ENCODE measurements at places on chromosomes 2 and 18.

DNA sequence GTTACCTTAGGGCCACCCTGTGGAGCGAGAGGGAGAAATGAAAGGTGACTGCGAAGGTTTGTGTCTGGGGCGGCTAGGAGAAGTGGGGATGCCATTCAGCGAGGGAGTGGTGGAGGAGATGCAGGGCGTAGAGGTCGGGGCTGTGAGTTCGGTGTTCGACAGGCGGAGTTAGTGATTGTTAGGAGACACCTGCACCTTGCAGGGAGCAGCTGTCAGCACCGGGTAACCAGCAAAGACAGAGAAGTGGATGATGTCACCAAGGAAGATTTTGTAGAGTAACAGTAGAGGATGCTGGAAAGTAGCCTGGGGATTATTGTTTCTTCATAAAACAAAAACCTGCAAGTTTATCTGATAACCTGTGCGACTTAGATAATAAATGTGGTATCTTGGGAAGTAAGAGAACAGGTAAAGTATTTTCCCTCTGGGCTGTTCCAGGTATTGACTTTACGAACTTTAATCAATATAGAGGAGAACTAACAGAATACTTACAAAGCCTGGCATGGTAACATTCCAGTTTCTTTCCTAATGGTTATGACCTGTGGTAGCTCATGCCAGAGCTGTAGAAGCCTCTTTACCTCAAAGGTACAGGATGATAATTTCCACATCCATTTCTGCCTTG is 63.8 kb downstream of the SPTBN1 start:
- no peak for DNase-seq

- DNase-seq, result no peak
These were observed 78.2 kb downstream of the ARHGAP28 start for GRCh38 chr18:6807515-6808257.

DNA sequence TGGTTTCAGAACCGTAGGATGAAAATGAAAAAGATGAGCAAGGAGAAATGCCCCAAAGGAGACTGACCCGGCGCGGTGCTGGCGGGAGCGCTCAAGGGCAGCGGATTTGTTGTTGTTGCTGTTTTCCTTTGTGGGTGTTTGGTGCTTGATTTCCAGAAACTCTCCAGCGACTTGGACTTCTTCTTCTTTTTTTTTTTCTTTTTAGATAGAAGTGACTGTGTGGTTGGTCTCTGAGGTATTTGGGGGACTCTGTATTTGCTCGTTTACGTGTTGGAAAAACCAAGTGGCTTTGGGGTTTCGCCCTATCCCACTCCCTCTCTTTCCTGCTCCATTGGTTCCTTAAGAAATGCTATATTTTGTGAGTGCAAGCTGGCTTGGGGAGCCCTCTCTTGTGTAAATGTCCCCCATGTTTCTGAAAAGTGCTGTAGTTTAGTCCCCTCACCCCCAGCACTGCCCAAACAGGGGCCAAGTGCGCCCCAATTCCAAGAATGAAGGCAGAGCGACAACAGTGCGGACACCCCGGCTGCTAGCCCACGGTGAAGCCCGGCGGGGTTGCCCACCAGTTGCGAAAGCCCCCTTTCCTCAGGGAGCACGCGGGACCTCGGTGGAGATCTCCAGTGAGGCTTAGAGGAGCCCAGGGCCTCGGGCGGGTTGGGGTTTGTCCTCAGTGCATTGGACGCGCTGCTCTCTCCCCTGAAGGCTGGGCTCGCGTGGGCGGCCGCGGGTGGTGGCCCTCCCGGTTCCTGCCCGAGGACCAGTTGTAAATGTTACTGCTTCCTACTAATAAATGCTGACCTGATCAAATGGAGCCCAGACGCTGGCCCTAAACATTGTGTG is 1.8 kb downstream of the HOXD9 start:
- peak; percentile 60 for DNase-seq

- DNase-seq, result no peak
These were observed 72.4 kb downstream of the CERS6 start for GRCh38 chr2:168528469-168528868.

DNA sequence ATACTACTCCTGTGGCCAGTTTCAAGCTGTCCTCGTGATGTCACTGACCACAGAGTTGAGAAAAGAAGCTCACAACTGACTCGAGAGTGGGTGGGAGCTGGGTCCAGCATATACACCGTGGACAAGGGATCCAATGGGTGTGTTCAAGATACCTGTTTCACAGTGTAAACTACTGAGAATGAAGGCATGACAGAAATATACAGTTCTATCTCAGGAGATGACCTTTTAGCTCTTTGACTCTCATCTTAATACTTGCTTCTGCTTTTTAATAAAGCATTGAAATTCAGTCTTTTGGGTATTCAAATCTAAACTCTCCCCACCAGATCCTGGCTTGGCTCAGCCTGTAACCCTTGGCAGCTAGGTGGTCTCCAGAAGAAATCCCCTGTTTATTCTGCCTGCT is 130.1 kb downstream of the MAP2 start:
- no peak for DNase-seq

- no peak for DNase-seq
These were observed 234.5 kb downstream of the MTX2 start for GRCh38 chr2:176503776-176504175.

DNA sequence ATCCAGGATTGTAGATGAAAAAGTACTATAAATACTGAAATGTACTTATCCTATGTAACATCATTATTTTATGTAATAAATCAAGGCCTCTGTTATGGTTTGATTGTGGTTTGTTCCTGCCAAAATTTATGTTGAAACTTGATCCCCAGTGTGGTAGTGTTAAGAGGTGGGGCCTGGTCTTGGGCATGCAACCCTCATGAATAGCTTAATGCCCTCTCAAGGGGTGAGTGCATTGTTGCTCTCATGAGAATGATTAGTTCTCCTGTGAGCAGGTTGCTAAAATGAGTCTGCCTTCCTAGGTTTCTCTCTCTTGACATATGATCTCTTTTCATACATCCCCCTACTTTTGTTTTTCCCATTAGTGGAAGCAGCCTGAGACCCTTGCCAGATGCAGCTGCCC is 915.4 kb downstream of the TSN start:
- no peak for DNase-seq

GRCh38 chr2:169184074-169184473 is 114.7 kb downstream of the DHRS9 start:
- DNase-seq, result no peak

GRCh38 chr18:35029103-35029502 is 12.1 kb upstream of the MAPRE2 start:
- no peak for DNase-seq

DNA sequence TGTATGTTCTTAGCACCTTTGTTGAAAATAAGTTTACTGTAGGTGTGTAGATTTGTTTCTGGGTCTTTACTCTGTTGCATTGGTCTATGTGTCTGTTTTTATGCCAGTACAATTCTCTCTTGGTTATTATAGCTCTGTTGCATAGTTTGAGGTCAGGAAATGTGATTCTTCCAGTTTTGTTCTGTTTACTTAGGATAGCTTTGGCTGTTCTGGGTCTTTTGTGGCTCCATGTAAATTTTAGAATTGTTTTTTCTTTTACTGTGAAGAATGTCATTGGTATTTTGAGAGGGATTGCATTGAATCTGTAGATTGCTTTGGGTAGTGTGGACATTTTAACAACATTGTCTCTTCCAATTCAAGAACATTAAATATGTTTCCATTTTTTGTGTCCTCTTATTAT is 69.1 kb downstream of the ANKRD62 start:
- no peak for DNase-seq

DNA sequence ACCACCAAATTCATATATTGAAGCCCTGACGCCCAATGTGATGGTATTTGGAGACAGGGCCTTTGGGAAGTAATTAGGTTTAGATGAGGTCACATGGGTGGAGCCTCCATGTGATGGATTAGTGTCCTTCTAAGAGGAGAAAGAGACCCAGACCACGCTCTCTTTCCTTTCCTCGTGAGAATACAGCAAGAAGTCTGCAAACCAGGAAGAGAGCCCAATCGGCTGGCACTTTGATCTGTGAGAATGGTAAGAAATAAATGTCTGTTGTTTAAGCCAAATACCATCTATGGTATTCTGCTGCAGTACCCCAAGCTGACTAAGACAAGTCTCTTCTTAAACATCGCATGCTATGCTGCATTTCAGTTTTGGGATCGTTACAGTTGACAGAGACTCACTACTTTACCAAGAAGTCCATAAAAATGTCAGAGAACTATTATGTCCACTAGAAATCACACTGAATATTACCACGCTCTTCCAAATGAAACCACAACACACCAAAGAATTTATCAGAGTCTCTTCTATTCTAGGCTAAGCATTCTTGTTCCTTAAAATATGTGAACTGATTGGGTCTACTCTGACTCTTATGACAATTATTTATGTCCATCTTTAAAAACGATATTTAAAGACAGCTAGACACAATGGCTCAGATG is 48.5 kb downstream of the LPIN2 start:
- DNase-seq, result no peak

DNA sequence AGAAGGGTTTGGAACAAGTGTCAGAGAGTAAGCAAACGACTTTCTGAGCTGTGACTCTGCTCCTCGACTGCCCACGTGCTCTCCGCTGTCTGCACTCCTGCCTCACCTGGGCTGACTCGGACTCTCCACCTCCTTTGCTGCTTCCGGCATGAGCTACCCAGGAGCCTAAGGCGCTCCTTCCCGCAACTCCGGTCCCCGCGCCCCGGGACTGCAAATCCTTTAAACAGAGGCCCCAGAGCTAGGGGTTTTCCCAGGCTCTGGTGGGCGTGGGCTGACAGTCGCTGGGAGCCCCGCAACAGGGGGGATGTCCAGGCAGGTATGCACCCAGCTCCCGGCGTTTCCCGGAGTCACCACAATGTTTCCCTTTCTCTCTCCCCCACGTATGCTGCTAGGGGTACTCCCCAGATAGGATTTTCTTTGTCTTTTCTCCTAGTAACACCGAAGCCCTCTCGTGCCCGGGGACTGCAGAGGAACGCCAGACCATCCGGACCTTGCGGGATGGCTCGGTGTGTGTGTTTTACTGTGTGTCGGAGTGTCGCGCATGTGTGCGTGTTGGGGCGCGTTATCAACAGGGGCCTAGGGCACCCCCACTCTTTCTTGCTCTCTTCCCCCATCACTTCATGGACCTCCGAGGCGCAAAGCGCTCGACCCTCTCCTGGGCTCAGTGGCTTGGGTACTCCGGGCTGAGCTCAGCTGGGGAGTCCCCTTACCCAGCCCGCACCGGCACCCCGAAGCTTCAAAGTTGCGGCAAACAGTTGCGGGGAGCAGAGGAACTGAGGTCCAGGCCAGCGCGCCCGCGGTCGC is 691 bp upstream of the THSD7B start:
- no peak for DNase-seq

DNA sequence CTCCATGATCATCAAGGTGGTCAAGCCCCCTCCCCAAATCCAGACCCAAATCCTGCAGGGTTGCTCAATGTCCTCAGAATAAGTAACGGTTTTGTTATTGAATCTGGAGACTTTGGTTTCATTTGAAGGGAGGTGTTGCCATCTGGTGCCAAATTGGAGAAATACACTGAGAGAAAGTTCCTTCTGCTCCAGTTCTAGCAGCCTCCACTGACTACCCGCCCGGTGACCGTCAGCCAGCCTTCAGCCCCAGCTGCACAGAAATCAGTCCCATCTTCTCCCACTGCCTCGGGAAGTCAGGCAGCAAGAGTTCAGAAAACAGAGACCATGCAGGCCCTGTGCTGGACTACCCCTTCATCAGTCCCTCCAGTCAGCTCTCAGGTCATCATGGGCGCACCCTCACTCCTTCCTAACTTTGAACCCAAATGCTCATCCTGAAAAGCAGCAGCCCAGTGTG is 38.7 kb downstream of the PKDCC start:
- DNase-seq, result no peak

- DNase-seq, result no peak
These were observed 183.5 kb downstream of the ZNF385B start for GRCh38 chr2:179677746-179678505.

DNA sequence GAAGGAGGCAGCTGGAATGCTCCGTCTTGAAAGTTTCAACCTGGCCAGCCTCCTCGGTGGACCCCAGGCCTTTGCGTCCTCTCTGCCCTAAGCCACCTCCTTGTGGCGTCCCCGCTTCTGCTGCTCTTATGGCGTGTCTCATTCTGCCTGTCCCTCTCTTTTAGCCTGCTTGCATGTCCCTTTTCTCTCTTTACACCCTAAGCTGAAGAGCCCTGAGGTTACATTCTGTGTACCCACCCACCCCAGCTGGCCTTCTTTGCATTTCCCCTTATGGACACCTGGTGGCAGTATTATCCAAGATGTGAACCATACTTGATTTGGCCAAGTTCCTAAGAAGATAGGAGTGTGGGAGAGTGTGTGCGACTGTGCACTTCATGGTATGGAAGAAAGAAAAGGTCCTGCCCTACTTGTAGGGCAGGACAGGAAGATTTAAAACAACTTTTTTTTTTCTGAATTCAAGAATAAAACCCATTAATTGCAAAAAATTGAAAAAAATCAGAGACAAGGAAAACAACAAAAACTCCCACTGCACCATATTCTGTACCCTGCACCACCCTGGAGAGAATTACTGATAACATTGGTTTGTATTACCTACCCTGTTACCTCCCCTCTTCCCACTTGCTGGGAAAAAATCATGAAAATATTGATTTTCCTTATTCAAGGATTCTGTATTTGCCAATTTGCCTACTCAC is 77.4 kb downstream of the DYSF start:
- DNase-seq, result peak; percentile 13

DNA sequence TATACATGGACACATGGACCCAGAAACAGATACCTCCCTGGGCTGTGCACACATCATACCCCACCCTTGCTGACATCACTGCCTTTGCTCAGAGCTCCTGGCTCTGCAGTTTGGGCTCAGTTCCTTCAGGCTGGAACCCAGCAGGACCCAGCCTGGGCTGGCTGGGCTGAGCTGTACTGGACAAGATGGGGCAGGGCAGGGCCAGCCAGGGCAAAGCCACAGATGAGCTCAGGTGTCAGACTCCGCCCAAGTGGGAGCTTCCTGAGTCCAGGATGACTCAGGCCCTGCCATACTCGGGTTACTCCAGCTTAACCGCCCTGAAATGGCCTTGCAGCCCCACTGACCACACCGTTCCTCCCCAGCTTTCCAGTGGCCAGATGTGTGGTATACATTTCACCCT is 284.9 kb downstream of the OSR1 start:
- no peak for DNase-seq

DNA sequence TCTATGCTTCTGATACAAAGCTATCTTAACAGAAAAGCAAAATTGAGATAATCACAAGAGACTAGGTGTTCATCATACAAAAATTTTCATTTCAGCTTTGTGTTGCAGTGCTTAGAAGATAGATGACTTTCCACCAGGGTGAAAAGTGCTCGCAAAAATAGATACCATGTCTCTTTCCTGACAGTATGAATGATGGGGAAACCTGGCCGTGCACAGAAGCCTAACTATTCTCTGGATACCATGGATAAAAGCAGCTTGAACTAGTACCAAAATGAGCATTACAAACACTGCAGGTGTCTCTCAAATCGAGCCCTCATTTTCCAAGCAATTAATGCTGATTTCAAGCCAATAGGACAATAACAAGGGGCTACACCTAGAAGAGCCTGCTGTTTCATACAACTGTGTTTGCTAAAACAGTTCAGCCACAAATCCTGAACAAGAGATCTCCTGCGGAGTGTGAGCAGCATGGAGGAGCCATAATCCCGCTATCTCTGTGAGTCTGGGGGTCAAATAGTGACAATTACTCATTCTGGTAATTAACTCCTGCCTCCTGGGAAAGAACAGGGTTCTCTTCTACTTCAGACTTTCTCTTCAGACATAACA is 507.6 kb downstream of the PID1 start:
- DNase-seq, result no peak
